Activated T-cell treated with anti-CD3 and anti-CD28 coated beads for 4 hours (primary cell): ENCODE measurements at places on chromosomes 7 and 10.

GRCh38 chr7:21371360-21371759, 56.5 kb upstream of the SP4 start:
- no peak for DNase-seq

- no peak for DNase-seq
Measured at GRCh38 chr10:132788180-132788830, 2.4 kb upstream of the NKX6-2 start.

DNA sequence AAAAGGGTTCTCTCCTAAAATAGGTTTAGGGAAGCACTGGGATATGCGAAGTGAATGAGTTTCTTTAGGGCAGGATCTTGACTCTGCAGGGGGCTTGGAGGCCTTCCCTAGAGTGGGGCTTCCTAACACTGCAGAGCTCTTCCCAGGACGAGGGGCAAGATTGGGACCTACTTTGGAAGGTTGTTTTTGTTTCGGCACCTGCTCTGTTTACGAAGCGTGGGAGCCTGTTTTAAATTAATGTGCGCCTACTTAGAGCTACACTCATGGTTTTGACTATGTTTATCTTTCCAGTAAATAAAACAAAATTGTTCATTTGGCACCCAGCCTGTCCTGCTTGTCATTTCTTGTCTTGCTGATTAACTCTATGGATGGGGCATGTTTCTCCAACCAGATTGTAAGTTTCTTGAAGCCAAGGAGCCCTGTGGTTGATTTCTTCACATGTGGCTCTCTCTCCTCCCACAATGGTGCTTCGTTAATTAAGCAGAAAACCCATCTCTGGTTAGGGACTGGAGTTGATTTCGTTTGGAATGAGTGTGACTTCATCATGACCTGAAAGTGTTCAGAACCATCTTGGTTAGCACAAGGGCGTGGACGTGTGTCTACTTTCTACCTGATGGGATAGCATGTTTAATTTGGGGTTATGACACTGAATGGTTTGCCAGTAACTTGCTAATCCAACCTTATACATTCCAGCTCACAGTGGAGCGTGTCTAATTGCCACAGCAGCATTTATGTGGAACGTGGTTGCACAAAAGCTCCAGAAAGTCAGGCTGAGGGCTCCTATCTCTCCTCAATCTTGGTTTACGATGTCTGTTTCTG, 98.1 kb downstream of the TCF7L2 start:
- no peak for DNase-seq

- no peak for DNase-seq
Measured at GRCh38 chr7:41688012-41688625, 14.8 kb downstream of the INHBA start.

DNA sequence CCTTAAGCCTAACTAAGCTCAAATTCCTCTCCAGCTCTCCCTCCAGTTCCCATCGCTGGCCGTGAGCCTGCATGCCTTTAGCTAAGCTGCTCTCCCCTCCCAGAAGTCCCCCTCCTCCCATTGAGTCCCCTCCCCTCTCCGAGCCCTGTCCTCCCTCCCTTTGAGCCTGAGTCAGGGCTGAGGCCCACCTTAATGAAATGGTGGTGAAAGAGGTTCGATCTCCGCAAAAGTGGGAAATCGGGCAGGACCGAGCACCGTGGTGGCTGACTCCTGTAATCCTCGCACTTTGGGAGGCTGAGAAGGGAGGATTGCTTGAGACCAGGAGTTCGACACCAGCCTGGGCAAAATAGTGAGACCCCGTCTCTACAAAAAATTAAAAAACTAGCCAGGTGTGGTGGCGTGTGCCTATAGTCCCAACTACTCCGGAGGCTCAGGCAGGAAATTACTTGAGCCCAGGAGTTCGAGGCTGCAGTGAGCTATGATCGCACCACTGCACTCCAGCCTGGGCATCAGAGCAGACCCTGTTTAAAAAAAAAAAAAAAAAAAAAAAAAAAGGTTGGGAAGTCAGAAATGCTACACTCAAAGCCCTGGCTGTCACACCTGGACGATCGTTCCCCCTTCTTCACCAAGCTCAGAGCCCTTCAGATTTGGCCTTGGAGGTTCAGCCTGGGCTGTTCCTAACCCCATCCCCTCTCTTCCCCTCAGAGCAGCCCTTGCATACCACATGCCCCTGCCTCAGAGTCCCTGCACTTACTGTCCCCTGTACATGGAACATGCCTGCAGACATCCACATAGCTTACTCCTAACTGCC, 995 bp upstream of the CLDN3 start:
- no peak for DNase-seq

DNA sequence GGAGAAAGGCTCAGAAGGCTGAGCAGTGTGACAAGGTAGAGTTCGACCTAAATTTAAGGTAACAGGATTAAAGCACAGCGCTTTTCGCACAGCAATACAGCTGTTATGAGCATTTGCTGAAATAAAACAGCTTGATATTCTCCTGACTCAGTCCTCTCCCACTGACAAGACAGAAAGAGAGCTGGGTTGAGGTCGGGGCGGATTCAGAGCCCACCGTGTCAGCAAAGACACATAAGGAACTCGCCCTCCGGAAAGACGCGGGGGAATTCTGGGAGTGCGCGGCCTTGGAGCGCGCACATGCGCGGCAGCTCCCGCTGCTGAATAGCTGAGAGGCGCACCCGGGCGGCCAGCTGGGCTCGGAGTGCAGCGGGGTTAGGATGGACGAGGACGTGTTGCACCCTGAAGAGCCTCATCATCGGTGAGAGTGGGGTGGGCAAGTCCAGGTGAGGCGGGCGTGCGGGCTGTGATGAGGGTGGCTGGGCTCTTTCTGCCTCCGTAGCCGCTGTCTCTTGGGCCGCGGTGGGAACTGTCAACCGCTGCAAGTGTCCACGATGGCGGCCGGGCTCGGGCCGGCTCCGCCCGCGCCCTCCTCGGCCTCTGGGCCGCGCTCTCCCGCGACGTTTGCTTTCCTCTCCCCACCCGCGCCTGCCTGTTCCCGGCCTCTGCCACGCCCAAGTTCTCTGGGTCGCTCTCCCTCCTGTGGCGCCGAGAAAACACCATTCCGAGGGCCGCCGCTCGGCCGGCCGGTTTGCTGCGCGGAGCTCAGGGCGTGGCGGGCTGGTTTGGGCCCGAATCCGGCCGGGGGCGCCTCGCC, 120.6 kb downstream of the LYZL1 start:
- DNase-seq: peak; percentile 13

DNA sequence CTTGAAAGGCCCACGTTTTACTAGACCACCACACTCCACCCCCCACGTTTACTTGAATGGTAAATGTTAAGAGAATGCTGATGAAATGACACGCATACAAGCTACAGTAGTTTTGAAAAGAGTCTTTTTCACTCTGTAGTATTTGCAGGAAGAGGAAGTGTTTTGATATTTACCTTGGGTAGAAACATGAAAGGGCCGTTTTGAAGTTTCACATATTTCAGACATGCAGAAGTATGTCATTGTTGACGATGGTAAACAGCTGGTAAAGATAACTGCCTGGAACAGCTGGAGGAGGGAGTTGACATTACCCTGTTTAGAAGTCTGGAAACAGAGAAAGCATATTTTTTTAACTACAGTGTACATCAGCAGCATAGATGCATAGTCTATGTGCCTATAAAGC, 160.7 kb downstream of the NXPH1 start:
- DNase-seq: no peak

DNA sequence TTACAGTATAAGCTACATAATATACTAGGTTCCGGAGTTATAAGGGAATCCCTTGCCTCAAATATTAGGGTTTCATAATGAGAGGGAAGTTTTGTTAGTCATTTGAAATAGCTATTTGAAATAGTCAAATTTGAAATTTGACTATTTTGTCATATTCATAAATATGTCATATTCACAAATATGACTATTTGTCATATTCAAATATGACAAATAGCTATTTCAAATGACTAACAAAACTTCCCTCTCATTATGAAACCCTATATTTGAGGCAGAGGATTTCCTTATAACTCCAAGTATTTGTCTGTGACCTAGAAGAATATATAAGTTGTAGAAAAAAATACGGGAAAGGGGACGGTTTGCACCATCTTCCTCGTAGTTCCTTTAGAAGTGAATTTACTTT, 76.6 kb downstream of the HDAC9 start:
- DNase-seq: no peak

- DNase-seq: no peak
Measured at GRCh38 chr10:113036619-113037018, 86.6 kb downstream of the TCF7L2 start.

DNA sequence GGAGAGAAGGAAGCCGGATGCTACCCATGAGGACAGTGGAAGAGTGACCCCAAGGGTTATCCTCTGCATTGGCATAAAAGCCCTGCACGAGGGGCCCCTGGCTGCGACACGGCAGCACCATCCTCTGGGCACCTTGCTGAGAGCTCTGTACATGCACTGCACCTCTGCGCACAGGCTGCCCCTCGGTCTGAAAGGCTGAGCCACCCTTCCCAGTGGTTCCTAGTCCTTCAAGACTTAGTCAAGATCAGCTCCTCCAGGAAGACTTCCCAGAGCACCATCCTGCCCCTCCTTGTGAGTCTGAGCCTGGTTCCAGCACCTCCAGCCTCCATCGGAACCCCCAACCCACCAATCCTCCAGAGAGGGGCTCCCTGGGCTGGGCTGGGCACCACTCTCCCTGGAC, 37.9 kb upstream of the CNPY1 start:
- no peak for DNase-seq

- DNase-seq: no peak
Measured at GRCh38 chr7:122198581-122198980, 54.5 kb upstream of the AASS start.

- DNase-seq: no peak
Measured at GRCh38 chr10:128596906-128597305, 470.7 kb upstream of the MKI67 start.

DNA sequence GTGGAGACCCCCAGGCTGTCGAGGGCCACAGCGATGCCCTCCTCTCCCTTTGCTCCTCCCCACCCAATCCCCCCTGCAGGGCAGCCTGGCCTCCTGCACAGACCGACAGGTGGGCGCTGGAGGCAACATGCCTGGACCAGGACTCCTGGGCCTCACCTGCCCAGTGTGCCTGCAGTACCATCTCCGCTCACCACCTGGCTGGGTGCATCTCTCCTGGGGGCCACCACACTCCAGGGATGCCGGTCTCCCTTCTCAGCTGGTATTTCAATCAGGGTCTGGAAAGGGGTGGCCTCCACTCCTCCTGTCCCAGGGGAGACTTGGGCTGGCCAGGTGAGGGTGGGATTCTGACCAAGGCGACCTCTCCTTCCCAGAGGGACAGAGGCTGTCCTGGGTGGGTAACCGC, 17.2 kb upstream of the CFAP46 start:
- DNase-seq: no peak

GRCh38 chr7:67391168-67391567, 394.5 kb downstream of the TYW1 start:
- DNase-seq: no peak

- no peak for DNase-seq
Measured at GRCh38 chr7:1645476-1645875, 24.6 kb upstream of the ELFN1 start.

DNA sequence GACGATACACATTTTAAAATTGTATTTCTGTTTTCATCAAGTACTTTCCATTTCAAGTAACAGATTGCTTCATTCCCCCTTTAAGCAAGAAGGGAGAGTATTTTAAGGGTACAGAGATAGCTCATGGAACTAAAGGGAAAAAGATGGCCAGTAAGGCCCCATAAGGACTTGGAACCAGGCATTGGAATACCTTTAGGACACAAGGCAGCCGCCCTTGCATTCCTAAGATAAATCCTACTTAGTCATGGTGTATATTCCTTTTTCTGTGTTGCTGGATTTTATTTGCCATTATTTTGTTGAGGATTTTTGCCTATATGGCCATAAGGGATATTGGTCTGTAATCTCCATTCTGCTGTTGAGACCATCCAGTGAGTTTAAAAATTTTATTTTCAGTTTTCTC, 49.2 kb downstream of the BTRC start:
- DNase-seq: no peak

DNA sequence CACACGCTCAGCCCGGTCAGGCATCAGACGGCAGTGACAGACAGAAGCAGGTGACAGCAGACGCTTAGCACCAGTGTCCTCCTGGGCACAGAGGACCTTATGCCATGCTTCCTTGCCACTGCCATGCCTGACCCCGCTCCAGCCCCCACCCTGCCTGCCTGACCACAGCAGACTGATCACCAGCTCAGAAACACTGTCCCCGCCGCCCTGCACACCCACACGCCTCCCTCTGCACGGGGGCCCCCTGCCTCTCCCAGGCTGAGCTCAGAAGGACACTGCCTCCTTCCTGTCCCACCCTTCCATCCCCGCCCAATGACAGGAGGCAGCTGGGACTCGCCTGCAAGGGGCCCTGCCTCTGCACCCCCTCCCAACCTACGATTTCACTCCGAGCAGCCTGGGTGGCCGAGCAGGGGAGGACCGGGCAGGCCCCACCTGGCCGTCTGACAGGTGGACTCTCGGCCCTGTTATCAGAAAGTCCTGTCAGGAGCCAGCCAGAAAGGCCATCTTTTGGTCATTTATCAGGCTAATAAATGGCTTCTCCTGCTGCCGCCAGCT, 183.4 kb downstream of the ELFN1 start:
- no peak for DNase-seq

DNA sequence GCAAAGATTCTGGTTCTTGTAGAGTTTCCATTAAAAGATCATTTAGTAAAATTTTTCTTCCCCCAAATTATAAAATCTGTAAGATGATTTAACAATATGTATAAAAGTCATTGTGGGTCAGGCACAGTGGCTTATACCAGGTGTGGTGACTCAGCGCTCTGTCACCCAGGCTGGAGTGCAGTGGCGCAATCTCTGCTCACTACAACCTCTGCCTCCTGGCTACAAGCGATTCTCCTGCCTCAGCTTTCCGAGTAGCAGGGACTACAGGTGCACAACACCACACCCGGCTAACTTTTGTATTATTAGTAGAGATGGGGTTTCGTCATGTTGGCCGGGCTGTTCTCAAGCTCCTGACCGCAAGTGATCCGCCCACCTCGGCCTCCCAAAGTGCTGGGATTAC, 68.0 kb downstream of the SEPTIN14 start:
- no peak for DNase-seq

GRCh38 chr7:158127241-158127640, 460.4 kb downstream of the PTPRN2 start:
- DNase-seq: no peak

DNA sequence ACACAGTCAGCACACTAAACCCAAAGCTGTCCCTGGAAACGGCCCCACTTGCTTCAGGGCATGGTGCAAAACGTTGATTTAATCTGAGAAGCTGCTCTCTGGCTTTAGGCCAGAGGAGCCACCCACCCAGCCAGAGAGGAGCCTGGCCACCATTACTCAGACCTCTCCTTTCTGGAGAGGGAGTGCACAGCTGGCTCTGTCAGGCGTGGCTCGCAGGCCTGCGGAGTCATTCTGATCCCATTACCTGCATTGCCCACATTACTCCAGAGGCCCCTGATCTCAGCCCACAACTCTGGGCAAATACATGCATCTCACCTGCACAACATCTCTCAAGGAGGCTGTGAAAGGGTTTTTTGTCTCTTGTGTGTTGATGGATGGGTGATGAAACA, 370.0 kb upstream of the IGFBP3 start:
- no peak for DNase-seq

GRCh38 chr10:511101-511848, 178.2 kb downstream of the DIP2C start:
- DNase-seq: peak; percentile 72

DNA sequence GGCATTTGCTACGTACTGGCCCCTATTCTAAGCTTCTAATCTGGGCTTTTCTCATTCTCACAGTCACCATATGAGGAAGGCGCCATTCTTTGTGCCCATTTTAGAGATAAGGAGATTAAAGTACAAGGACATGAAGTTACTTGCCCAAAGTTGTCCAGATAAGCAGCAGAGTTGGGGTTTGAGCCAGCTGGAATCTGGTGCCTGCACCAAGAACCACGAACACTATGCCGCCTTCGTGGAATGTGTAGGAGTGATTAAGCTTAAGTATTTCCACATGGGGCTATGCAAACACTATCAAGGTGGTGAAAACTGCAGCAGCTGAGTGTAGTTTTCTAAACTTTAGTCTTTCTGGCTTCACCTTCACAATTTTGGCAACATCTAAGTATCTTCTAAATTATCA, 342.7 kb upstream of the ETV1 start:
- DNase-seq: no peak
